ENCODE measurements at places on chromosomes 6 and 20.
A peak's percentile ranks its signal among the peaks of the same experiment; 100 is the strongest.

DNA sequence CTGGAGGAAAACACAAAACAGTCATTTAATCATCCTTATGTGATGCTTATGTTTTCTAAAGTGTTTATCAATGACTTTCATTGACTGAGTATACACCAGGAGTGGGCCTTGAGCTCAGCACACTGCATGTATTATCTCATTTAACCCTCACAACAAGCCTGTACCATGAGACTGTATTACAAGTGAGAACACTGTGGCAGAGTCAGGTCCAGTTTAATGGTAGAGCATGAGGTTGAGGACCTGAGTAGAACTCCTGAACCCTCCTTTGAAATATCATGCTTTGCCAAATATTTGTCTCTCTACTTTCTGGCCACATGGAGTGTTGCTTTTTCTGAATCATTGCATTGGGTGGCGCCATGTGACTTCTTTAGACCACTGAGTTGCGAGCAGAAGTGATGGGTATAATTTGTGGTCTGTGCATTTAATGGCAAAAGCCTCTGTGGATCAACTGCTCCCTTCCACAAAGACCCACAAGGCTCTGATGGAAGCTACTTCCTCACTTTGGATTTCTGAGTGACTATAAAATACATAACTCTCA is 65.0 kb upstream of the SIRPG start:
- no peak for DNase-seq

DNA sequence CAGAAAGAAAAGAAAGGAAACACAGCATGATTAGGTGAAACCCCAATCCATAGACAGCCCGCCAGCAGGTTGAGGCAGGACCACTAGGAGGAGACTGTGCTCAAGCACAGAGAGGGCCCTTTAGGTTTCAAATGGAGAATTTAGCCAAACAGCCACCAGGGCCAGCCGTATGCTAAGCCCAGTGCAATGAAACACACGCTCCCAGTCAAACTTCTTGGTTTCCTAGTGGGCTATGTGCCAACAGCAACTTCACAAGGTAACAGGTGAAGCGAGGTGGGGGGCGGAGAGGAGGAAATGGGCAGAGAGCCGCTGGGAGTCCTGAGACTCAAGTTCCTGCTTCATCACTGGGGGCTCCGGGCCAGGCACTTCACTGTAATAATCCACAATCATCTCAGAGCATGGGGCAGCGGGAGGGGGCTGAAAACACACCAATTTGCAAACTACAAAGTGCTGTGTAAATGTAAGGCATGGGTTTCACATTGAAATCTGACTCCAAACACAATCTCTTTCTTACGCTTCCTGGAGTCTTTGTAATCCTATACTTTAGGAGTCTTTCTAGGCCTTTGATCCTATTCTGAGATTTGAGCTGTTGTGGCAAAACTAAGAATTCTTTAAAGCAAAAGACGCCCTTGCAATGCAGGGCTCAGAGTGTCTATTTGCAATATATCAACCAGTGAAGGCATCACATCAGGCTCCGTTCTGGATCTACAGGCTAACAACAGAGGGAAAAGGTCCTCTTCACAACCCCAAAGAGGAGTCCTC is 117.3 kb downstream of the OPRM1 start:
- peak; percentile 71 for DNase-seq

GRCh38 chr6:104118274-104118673 is 741.4 kb downstream of the HACE1 start:
- no peak for DNase-seq

DNA sequence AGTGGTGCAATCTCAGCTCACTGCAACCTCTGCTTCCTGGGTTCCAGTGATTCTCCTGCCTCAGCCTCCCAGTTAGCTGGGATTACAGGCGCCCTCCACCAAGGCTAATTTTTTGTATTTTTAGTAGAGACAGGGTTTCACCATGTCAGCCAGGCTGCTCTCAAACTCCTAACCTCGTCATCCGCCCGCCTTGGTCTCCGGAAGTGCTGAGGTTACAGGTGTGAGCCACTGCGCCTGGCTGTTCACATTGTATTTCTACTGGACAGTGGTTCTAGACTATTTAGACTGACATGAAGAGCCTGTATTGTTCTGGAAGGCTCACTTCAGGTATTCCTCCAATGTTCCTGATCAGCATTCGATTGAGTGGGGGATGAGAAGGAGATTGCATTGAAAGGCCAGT is 14.8 kb upstream of the OVOL2 start:
- no peak for DNase-seq

- no peak for DNase-seq
These were observed 6.1 kb downstream of the PLAGL2 start for GRCh38 chr20:32201296-32201976.

- DNase-seq = no peak
These were observed 304.7 kb downstream of the SOX4 start for GRCh38 chr6:21898107-21898796.

- peak; percentile 28 for DNase-seq
These were observed 136.3 kb downstream of the ZMYND8 start for GRCh38 chr20:47220161-47220582.

GRCh38 chr6:144690666-144691065 is 405.5 kb downstream of the UTRN start:
- DNase-seq = no peak

GRCh38 chr6:7974938-7975763 is 64.6 kb upstream of the TXNDC5 start:
- no peak for DNase-seq

GRCh38 chr20:36817496-36817895 is 43.9 kb upstream of the DSN1 start:
- no peak for DNase-seq

DNA sequence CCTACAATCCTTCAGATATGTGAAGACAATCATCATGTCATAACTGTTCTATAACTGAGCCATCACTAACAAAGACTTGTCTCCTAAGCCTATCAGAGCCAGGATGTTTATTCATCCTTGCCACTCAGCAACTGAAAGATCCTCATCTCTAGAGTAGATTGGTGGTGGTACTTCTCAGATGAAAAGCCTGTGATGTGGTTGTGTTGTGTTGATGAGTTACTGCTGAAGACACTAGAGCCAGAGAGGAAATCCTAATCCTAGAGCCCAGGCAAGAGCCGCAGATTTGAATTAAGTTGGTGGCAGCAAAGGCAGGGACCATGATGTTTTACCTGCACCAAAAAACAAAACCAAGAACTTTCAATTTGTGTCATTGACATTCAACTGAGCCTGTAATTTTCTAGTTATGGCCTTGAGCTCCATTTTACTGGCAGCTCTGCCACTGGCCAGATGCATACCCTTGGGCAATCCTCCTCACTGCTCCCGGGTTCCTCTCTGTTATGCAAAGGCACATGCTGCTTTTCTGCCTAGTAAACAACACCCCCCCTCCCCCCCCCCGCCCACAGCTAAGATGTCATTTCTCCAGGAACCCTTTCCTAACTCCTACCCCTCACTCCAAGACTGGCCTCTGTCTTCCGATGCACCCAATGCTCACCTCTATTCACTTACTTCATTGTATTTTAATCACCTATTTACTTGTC is 50.2 kb upstream of the REV3L start:
- no peak for DNase-seq

DNA sequence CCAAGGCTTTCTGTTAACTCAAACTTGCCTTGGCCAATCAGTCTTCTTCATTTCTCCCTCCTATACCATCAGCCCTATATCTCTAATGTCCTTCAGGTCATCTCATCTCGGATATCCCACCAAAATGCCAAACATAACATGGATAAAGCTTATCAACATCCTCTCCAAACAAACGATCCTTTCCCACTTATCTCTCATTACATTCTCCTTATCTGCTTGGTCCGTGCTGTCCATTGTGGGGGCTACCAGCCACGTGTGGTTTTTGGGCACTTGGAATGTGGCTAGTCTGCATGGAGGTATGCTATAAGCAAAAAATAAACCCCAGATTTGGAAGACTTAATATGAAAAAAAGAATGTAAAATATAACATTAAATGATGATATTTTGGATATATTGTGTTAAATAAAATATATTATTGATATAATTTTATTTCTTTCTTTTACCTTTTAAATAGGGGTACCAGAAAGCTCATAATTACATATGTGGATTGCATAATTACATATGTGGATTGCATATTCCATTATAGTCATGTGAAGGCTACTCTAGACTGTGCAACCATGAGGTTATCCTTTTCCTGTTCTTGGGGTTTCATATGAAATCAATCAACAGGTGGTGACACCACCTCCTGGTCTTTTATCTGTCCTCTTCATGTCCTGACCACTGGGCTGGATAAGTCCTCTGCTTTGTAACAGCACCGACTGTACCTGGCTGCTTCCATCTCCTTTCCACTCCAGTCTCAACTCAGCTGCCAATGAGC is 123.0 kb downstream of the CD83 start:
- DNase-seq = no peak

DNA sequence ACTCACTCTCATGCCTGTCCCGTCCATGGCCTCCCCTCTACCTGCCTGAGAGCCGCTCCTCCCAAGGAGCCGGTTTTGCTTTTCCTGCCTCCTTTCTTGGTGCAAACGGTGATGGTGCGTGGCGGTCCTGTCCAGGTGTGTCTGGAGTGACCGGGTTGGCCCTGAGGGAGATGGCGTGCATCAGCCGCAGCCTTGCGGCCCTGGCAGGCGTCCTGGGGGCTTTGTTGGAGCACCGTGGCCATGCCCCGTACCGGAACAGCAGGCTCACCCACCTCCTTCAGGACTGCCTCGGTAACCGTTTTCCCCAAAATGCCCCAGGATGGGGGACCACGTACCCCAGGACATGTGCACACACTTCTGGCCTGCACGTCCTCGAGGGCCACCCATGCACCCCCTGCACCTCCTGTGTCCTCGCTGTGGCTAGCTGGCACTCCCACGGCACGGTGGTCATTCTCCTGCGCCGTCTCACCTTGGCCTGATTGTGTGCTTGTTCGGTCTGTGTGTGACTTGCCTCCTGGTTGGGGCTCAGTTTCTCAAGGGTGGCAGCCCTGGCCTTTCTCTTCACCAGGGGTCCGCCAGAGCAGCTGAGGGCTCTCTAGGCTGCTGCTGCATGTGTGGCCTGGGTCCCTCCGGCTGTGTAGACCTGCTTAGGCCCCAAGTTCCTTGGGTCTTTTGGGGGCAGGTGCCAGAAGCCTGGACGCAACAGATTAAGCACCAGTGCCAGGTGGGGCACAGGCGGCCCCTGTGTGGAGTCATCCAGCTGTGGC is 36.4 kb downstream of the FRMD1 start:
- no peak for DNase-seq

DNA sequence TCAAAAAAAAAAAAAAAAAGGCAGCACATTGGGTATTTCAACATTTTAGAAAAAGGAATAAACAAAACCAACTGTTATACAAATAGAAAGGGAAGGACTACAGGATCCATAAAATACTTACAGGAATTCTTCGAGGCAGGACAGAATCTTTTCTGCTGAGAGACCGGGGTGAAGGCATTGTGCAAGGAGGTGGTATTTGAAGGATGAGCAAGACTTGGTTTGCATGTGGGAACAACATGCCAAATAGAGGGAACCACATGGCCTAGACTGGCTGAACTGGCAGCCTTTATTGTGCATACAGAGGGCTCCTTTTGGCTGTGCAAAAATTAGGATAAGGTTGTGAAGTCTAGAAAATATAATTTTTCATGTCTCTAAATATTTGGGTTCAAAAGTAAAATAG is 62.9 kb downstream of the SCAND1 start:
- no peak for DNase-seq

- DNase-seq = no peak
These were observed 25.9 kb upstream of the FOXQ1 start for GRCh38 chr6:1285956-1286355.

DNA sequence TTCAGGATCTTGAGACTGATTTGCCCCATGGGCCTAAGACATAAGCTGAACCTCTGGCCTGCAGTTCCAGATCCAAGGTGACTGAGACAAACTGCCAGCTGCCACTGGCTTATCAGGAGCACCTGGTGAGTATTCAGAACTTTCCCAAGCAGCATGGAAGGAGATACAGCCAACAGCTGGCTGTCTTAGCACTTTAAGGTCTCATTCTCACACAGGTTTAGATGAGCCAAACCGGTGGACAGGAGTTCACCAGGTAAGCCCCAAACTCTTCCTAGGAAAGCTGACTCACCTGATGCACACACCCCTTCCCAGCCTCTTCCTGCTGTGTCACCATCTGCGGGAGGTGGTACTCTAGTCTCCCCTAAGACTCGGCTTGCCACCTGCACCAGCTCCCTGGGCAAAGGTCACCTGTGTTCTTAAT is at the start of gene BANF2:
BANF2 (plus strand) TSS at position 36 of the 421 bp plus-strand sequence. CDS start 25,060 bp downstream, outside the sequence.
- DNase-seq = no peak

GRCh38 chr6:132100388-132100990 is 149.3 kb upstream of the CCN2 start:
- DNase-seq = no peak

DNA sequence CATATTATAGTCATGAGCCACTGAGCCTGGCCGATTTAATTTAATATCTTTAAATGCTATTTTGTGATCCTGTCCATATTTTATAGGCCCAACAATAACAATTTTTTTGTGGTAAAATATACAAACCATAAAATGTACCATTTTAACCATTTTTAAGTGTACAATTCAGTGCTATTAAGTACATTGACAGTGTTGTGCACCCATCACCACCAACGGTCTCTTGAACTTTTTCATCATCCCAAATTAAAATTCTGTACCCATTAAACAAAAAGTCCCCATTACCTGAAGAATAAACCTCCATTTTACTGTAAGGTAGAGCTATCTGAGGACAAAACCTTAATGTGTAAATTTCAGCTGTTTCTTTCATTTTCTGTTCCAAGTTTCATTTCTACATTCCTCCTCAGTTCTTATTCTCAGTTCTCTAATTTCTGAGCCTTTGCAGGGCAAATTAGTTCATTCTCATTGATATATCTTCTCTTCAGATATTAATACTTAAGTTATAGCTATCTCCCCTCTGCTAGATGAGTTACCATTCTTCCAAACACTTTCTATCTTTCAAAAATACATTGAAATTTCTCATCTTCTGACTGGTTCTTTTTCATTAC is 10.3 kb downstream of the MTO1 start:
- DNase-seq = no peak

- DNase-seq = no peak
These were observed 47.8 kb downstream of the PLCG1 start for GRCh38 chr20:41185013-41185757.

DNA sequence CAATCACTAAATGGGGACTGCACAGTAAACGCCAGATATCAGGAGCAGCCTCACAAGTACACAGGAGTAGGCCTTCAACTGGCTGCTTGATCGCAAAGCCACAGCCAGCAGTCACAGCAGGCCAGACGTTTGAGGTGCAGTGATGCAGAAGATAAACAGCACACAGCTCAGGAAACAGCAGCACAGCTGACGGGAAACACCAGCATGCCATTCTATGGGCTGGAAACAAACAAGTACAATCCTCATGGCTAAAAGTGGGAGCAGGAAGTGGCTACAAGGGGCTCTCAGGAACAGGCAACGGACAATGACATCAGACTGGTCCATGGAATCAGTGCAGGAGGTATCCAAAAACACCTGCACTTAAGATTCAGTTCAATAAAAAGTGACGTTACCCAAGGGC is 111.0 kb downstream of the DTNBP1 start:
- no peak for DNase-seq

DNA sequence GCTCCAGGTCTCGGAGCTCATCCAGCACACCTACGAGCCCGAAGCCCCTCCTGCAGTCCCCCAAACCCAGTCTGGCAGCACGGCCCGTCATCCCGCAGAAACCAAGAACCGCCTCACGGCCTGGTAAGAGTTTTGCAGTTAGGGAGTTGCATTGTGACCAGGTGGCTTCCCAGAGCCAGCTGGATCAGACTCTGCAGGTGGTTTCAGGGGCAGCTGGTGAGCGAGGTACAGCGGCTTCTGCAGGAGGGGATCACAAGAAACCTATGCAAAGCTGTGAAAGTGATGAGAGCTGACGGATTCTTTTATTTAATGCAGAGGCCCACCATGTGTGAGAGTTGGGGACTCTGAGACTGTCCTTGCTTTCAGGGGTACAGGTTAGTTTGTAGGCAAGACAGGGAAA is 45.9 kb upstream of the SCGN start:
- DNase-seq = no peak
